Iris pigment epithelial cell (primary cell): ENCODE measurements at places on chromosomes 5 and 9.
A peak's percentile ranks its signal among the peaks of the same experiment; 100 is the strongest.

DNA sequence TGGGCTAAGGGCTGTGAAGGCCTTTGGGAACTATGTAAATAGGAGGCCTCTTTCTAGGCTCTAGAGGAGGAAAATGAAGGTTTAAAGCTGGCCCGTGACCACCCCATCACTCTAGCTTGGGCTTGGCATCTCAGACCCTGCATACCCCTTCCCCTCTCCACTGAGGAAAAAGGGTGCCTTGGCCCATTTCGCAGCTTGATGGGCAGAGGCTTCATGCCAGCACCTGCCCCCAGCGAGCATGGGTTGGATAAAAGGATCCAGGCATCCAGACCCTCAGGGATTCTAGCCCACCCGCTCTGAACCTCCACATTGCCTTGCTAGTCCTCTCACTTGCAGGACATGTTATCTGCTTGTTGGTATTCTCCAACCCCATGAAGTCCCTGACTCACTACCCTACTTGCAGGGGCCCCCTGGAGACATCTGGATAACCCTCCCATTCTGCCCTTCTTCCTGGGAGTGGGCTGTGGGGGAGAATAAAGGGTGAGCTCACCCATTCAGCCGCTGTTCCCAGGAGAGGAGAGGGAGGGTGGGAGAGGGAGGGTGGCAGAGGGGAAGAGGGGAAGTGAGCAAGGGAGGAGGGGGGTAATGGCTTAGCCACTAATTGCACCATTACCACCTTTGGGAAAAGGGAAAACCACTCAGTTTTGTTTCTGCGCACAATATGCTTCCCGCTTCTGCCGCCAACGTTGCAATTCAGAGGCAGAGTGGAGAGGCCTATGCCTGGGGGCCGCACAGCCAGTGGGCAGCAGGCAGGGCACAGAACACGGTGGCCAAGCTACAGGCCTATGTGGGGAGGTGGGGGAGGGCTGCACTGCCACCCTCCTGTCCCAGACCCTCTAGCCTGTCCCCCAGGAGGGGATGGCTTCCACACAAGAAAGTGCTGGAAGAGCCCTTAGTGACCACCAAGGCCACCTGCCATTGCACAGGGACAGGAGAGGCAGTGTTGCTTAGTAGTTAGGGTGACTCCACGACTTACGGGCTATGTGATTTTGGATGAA, 2.1 kb upstream of the CAMK2A start:
- no peak for DNase-seq

- no peak for DNase-seq
Measured at GRCh38 chr5:138875946-138876345, 811 bp upstream of the LRRTM2 start.

DNA sequence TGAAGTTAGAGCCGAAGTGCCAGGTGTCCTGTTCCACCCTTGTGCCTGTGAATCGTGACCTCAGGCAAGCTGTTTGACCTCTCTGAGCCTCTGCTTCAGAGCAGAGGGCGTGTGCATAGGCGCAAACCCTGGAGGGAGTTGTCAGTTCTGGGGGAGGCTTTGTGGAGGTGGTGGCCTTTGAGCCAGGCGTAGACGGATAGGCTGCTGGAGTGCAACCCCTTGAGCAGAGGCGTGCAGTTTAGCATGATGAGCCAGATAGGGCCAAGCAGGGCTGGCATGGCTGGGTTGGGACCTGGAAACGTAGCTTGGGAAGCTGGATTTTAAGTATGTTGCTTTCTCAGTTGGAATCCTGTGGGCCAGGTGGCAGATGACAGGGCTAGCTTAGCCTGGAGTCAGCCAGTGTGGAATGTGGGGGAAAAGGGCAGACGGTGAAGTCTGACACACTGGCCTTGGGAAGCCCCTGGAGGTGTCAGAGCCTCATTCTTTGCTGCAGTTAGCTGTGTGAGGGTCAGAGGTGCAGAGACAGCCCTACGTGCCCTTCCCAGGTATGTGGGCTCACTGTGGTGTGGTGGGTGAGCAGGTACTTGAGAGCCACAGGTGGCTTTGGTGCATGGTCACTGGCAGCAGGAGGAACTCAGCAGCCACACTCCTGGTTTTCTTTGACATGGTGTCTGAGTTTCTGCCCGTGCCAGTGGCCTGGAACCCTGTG, 93.4 kb downstream of the DAB2IP start:
- peak; percentile 39 for DNase-seq

- DNase-seq, result no peak
Measured at GRCh38 chr5:96958977-96959376, 23.1 kb downstream of the LNPEP start.

GRCh38 chr9:111896942-111897600, 457 bp downstream of the UGCG start:
- DNase-seq, result no peak

GRCh38 chr5:176550275-176550831, 1.2 kb downstream of the CDHR2 start:
- no peak for DNase-seq

DNA sequence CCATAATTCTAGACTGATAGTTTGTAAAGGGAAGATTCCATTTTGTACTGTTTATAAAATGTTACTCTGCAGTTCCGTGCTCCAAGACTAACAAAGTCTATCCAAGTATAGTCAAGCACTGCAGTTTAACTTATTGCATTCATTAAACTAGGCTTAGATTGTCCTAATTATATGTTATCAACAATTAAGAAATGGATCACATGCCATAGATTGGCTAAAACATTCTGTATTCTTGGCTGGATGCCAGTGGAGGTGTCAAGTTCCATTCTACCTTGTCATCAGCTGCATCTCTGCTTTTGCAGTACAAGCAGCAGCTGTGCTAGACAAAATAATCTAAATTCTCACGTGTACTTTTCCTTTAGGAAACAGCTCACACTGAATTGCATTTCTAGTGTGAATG, 69.4 kb upstream of the MEF2C start:
- DNase-seq, result no peak

DNA sequence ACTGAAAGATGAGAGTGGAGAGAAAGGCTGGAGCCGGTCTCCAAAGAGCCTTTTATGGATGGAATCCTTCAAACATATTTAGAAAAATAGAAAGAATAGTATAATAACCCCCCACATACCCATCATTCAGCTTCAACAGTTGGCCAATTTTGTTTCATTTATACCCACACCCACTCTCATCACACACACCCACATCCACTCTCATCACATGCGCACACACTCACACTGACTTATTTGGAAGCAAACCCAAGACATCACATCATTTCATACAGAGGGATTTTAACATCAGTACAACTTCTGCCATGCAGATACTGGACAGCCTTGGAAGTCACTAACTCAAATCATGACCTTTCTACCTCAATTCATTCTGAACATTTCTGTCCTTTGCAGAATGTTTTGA, 72.8 kb upstream of the CPLX2 start:
- no peak for DNase-seq

GRCh38 chr5:26579712-26580111, 458.7 kb downstream of the CDH9 start:
- DNase-seq, result peak; percentile 6

GRCh38 chr5:142922223-142922952, 152.2 kb downstream of the ARHGAP26 start:
- DNase-seq, result peak; percentile 60

DNA sequence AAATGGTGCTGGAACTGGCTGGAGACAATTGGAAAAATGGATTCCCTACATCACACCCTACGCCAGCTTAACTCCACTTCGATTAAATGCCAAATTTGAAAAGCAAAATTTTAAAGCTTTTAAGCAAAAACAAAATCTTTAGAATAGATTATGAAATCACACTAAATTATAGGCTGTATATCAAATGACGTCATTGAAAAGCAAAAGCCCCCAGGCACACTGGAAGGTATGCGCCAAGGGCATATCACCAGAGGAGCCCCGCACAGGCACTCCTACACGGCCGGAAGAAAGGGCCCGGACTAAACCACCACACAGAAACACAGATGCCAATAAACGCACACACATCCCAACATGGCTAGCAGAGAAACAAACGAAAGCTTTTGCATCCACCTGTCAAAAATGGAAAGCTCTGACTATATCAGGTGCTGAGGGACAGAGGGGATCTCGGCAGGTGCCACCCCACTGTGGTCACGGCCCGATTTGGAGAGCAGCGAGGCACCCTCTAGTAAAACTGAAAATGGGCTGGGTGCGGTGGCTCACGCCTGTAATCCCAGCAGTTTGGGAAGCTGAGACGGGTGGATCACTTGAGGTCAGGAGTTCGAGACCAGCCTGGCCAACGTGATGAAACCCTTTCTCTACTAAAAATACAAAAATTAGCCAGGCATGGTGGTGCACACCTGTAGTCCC, 17.0 kb upstream of the MXD3 start:
- no peak for DNase-seq

GRCh38 chr9:120765910-120766425, 27.2 kb downstream of the FBXW2 start:
- no peak for DNase-seq

DNA sequence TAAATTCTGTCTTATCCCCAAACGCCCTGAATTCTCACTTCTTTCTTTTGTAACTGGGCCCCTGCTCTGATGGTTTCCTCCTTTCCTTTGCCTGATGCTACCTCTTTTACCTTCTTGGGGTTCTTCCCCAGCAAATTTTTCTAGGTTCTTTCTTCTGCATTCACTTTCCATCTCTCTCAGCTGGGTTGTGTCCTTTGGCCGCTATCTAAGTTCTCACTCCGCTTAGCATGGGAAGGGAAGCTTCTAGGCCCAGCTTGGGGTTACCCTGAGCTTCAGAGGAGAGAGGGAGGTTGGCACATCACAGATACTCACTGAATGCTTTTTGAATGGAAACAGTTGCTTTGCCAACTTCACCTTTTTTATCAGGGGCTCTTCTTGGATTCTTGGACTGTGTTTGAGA, 17.0 kb downstream of the PALM2AKAP2 start:
- no peak for DNase-seq

- peak; percentile 94 for DNase-seq
Measured at GRCh38 chr5:14406554-14406849, 175.1 kb upstream of the OTULINL start.

GRCh38 chr9:116323571-116323970, 170.0 kb downstream of the PAPPA start:
- no peak for DNase-seq

DNA sequence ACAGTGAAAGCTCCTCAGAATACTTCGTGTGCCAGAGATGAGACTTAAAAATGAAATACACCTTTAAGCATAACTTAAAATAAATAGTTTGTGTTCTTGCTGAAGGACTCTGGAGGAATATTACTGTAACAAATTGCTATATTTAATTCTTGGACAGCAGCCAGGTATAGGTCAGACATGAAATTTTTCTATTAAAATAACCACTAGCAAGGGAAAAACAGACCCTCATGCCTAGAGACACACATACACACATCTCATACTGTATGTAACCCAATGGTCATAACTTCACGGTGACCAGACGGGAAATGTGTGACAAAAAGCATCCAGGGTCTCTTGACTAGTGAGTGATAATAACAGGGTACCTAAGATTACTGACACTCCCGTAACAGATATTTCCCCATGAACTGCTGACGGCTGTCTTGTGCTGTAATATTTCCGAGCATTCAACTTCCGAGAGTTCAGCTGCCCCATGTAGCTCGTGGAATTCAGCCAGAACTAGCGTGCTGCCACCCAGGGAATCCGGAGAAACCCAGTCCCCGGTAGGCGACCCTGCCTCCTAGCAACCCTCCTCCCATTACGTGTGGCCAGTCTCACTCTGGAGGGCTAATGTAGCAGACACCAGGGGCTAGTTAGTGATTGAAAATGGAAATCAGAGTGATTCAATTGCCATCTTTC, 2295.1 kb upstream of the WWC1 start:
- DNase-seq, result peak; percentile 0

DNA sequence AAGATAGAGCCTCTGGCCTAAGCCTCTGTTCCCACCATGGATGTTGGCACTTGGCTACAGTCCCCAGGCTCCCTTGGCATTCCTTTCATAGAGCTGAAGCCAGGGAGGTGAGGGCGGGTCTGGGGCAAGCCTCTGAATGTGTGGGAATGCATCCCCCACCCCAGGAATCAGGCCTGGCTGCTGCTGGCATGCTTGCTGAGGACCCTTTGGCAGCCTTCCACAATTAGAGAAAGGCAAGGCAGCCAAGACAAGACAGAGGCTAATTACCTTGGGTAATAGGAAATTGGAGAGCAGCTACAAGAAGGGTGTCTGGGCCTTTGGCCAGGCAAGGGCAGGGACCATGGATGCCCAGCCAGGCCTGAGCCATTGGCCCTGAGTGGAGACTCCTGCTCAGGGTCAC, 204.4 kb upstream of the TRIM32 start:
- no peak for DNase-seq

- no peak for DNase-seq
Measured at GRCh38 chr5:10403829-10404228, 37.9 kb upstream of the ROPN1L start.

- DNase-seq, result no peak
Measured at GRCh38 chr5:179337796-179338676, 7.2 kb downstream of the ADAMTS2 start.

- DNase-seq, result no peak
Measured at GRCh38 chr9:93295456-93296076, 111.6 kb downstream of the WNK2 start.

DNA sequence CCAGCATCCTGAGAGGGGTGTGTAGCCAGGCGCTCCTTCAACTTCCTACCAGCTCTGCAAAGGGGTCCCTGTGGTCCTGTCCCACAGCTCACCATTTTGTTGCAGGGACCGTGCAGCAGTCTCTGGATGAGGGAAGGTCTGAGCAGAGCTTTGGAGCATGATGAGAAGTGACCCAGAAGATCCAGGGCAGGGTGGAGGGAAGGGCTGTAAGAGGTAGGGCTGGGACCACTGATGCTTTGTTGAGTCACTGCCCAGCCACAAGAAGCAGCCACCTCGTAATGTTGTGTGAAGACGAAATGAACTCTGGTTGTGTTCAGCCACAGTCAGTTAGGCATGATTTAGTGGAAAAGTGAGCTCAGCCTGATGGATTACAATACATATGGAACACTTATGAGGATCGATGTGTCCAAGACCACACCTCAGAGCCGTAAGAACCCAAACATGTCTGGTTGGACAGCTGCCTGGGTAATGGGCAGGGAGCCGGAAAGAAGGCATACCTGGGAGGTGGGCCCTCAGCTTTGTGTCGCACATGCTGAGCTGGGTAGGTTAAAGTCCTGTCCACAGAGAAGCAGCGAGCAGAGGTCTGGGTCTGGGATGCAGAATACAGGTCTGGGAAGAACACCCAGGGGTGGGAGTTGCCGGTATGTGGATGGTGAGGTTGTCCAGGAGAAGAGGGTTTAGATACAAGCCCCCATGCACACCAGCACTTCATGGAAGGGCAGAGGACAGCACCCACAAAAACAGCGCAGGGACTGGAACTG, 250.1 kb downstream of the GADD45G start:
- DNase-seq, result no peak

DNA sequence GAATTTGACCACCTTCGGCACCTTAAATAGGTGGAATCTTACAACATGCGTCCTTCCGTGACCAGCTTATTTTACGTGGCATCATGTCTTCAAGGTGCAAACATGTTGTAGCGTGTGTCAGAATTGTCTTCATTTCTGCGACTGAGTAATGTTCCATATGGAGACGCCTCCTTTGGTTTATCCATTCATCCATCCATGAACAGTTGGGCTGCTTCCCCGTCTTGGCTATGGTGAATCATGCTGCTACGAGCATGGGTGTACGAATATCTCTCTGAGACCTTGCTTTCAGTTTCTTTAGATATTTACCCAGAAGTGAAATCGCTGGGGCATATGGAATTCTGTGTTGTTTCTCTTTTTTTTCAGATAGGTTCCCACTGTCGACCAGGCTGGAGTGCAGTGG, 391.9 kb upstream of the IRX2 start:
- no peak for DNase-seq

- peak; percentile 11 for DNase-seq
Measured at GRCh38 chr9:116812231-116813030, 125.3 kb downstream of the TRIM32 start.
